Activated CD8-positive, alpha-beta memory T cell treated with anti-CD3 and anti-CD28 coated beads, Interleukin-2, amount 10 ng/mL, durations not matched to agents 7 days and 5 days (primary cell): ENCODE measurements at places on chromosomes 7 and 10.

DNA sequence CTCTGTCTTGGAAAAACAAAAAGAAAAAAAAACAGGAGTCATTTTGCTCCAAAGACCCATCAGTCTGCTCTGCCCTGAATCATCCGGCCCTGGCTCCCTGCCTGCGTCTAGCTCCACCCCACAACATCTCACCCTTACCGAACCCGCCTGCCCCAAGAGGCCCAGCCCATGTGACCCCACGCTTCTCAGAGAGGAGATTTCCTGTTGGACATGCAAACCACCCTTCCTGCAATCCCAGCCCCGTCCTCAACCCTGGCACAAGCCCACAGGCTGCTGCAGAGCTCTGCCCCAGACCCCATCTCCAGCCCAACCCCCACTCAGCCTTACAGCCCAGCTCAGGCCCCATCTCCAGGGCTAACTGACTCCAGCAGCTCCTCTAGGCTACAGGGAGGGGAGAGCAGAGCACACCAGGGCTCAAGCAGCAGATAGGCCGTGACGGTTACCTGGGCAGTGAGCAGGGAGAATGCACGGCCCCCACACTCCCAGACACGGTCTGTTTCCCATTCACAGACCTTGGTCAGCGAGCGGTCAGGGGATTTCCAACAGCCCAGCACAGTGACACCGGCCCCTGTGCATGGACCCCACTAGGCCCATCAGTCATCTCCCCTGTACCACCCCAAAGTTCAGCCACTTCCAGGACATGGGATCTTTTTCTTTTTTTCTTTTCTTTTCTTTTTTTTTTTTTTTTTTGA, 69.9 kb upstream of the GTF2I start:
- H3K4me3 ChIP-seq, result no peak overlapping the region
- no peaks in the 10 kb centered on the region for H3K4me1 ChIP-seq
- no peaks in the 10 kb centered on the region for H3K27me3 ChIP-seq
- DNase-seq, result no peak

GRCh38 chr10:45265996-45266395, 49.4 kb downstream of the OR13A1 start:
- H3K27me3 ChIP-seq, result peaks cover 71% of the 10 kb centered on the region
- H3K4me1 ChIP-seq, result no peaks in the 10 kb centered on the region
- no peak overlapping the region for H3K4me3 ChIP-seq
- H3K36me3 ChIP-seq, result no peaks in the 10 kb centered on the region
- no peak overlapping the region for H3K27ac ChIP-seq
- no peak for DNase-seq

- no peak overlapping the region for H3K27ac ChIP-seq
- H3K36me3 ChIP-seq, result no peaks in the 10 kb centered on the region
- no peaks in the 10 kb centered on the region for H3K4me1 ChIP-seq
- H3K27me3 ChIP-seq, result no peaks in the 10 kb centered on the region
- no peak overlapping the region for H3K4me3 ChIP-seq
These were observed 1028.7 kb downstream of the XPNPEP1 start for GRCh38 chr10:108894402-108895301.

GRCh38 chr7:29035044-29035740, 77.1 kb upstream of the TRIL start:
- no peak overlapping the region for H3K4me3 ChIP-seq
- H3K4me1 ChIP-seq, result peaks cover 29% of the 10 kb centered on the region

- DNase-seq, result no peak
- H3K27ac ChIP-seq, result no peak overlapping the region
- peaks cover 6% of the 10 kb centered on the region for H3K4me1 ChIP-seq
- no peak overlapping the region for H3K4me3 ChIP-seq
These were observed 94.5 kb downstream of the KIF20B start for GRCh38 chr10:89795840-89796239.

- H3K4me3 ChIP-seq, result no peak overlapping the region
- no peaks in the 10 kb centered on the region for H3K4me1 ChIP-seq
- H3K27ac ChIP-seq, result no peak overlapping the region
These were observed 100.6 kb upstream of the DIP2C start for GRCh38 chr10:789831-790701.

DNA sequence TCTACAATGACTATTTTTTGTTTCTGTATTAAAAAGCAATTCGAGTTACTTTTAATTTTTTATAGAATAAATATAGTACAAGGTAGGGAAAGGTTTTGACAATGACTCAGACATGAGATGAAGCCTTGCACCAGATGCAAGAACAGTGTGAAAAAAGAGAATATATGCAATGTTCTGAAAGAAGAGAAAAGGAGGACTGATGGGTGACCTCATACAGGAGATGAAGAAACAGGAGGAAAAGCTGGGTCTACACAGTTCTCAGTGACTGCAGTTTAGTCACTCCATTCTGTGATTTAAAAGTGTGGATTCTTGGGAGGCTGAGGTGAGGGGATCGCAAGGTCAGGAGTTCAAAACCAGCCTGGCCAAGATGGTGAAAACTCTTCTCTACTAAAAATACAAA, 38.3 kb upstream of the YAE1 start:
- no peak overlapping the region for H3K4me3 ChIP-seq
- no peak overlapping the region for H3K27ac ChIP-seq
- H3K36me3 ChIP-seq, result no peaks in the 10 kb centered on the region
- H3K27me3 ChIP-seq, result peaks cover 34% of the 10 kb centered on the region
- no peaks in the 10 kb centered on the region for H3K4me1 ChIP-seq
- no peak for DNase-seq

GRCh38 chr7:101487753-101488152, 125.1 kb downstream of the COL26A1 start:
- no peaks in the 10 kb centered on the region for H3K36me3 ChIP-seq
- no peaks in the 10 kb centered on the region for H3K4me1 ChIP-seq
- DNase-seq, result no peak
- no peak overlapping the region for H3K4me3 ChIP-seq

- DNase-seq, result peak; percentile 80
- H3K4me1 ChIP-seq, result peaks cover 22% of the 10 kb centered on the region
- no peak overlapping the region for H3K4me3 ChIP-seq
- H3K36me3 ChIP-seq, result peaks cover 7% of the 10 kb centered on the region
- H3K27me3 ChIP-seq, result no peaks in the 10 kb centered on the region
These were observed 39.3 kb downstream of the FAS start for GRCh38 chr10:89029785-89030437.

- no peak overlapping the region for H3K4me3 ChIP-seq
- no peaks in the 10 kb centered on the region for H3K27me3 ChIP-seq
- DNase-seq, result peak; percentile 28
- peaks cover 7% of the 10 kb centered on the region for H3K36me3 ChIP-seq
- no peak overlapping the region for H3K27ac ChIP-seq
These were observed 25.6 kb downstream of the SLC25A16 start for GRCh38 chr10:68501691-68502090.
